ENCODE measurements at places on chromosomes 2 and 18.

- no peaks in the 10 kb centered on the region for H3K36me3 ChIP-seq
- peak overlapping the region; percentile 95 for H3K27ac ChIP-seq
- DNase-seq = peak; percentile 68
- peak overlapping the region; percentile 68 for H3K4me3 ChIP-seq
- H3K27me3 ChIP-seq = no peaks in the 10 kb centered on the region
Observed at GRCh38 chr2:95275601-95276243, 1.5 kb downstream of the PROM2 start.

DNA sequence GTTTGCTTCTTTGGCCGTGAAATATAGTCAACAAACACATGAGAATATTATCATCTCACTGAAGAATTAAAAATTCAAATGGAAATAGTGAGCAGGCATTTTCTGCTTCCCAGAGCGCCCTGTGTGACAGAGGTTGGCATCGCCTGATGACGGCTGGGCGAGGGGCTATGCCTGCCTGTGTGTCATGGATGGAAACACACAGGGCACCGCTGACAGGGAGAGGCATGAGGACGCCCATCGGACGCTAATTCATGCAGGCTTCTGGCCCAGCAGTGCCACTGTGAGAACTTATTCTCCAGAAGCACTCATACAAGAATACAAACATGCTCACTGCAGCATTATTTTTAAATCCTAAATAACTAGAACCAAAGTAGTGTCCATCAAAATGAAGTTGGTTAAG is 61.4 kb upstream of the OTOS start:
- H3K27me3 ChIP-seq = no peaks in the 10 kb centered on the region
- H3K36me3 ChIP-seq = no peaks in the 10 kb centered on the region
- H3K27ac ChIP-seq = no peak overlapping the region
- H3K4me1 ChIP-seq = no peaks in the 10 kb centered on the region

GRCh38 chr18:70078106-70078505 is 127.4 kb downstream of the RTTN start:
- DNase-seq = no peak
- H3K27me3 ChIP-seq = no peaks in the 10 kb centered on the region
- peaks cover 3% of the 10 kb centered on the region for H3K36me3 ChIP-seq
- no peak overlapping the region for H3K4me3 ChIP-seq
- no peaks in the 10 kb centered on the region for H3K4me1 ChIP-seq
- H3K27ac ChIP-seq = no peak overlapping the region

DNA sequence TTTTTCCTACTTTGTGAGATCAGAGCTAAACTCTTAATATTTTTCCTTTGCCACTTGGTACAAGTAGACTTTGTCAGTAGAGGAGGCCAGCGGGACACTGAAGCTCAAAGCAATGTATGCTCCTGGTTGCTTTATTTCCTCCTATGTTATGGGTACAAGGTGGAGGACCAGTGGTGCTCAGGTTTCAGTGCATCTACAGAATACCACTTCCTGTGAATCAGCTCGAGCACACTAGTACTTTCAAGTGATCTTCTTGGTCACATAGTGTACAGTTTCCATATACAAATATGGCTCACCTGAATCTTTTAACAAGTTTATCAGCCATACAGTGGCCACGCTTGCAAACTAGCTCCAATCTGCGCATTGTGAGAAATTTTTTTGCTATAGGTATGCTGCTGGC is 1674.8 kb upstream of the TMEFF2 start:
- no peaks in the 10 kb centered on the region for H3K4me1 ChIP-seq
- no peak overlapping the region for H3K4me3 ChIP-seq
- no peak overlapping the region for H3K27ac ChIP-seq

GRCh38 chr2:198698230-198698629 is 759.5 kb downstream of the SATB2 start:
- no peak for DNase-seq
- no peak overlapping the region for H3K4me3 ChIP-seq
- H3K4me1 ChIP-seq = no peaks in the 10 kb centered on the region
- no peaks in the 10 kb centered on the region for H3K27me3 ChIP-seq
- no peaks in the 10 kb centered on the region for H3K36me3 ChIP-seq

DNA sequence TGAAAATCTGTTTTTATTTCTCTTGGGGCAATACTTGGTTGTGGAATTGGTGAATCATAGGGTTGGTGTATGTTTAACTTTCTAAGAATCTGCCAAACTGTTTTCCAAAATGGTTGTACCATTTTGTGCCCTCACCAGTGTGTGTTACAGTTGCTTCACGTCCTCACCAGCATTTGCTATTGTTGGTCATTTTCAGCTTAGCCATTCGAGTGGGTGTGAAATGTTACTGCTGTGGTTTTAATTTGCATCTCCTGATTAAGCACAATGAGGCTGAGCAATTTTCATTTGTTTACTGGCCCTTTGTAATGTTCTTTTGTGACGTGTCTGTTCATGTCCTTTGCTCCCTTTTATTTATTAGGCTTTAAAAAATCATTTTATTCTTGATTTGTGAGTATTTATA is 49.7 kb downstream of the FOSL2 start:
- H3K27me3 ChIP-seq = no peaks in the 10 kb centered on the region
- no peak for DNase-seq
- no peak overlapping the region for H3K27ac ChIP-seq
- H3K4me1 ChIP-seq = peaks cover 9% of the 10 kb centered on the region

GRCh38 chr2:191942739-191943103 is 95.8 kb upstream of the CAVIN2 start:
- H3K4me1 ChIP-seq = no peaks in the 10 kb centered on the region
- H3K27me3 ChIP-seq = no peaks in the 10 kb centered on the region
- no peak overlapping the region for H3K27ac ChIP-seq
- H3K36me3 ChIP-seq = no peaks in the 10 kb centered on the region
- DNase-seq = no peak

GRCh38 chr2:177604271-177605065 is 211.9 kb downstream of the AGPS start:
- no peak for DNase-seq
- H3K27ac ChIP-seq = peak overlapping the region; percentile 15
- H3K36me3 ChIP-seq = no peaks in the 10 kb centered on the region

DNA sequence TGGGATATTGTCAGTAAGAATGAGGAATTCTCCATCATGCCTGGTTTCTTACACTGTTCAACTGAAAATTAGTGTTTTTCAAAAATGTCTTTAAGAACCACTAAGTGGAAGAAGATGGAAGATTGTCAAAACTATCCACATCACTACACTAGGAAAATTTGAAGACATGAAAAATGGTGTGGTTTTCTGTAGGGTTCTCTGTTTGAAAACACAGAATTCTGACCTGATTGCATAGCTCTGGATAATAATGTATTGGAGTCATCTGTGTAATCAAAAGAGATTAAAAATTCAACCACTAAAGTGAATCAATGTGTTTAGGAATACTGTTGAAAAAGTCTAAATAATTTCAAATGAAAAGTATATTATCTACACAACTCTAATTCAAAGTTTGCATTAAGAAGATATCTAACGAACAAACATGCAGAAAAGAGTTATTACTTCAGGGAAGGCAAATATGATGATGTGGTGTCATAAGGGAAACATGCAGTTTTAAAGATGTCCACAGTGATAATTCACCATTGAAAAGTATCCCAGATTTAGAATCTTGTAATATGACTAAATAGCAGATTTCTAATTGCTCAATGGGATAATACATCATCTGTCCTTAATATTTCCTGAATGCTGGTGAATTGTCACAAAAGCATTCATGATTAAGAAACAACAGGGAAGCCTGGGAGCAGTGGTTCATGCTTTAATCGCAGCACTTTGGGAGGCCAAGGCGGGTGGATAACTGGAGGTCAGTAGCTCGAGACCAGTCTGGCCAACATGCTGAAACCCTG is 116.9 kb downstream of the ERBB4 start:
- H3K27me3 ChIP-seq = no peaks in the 10 kb centered on the region
- no peak for DNase-seq
- H3K27ac ChIP-seq = no peak overlapping the region
- no peak overlapping the region for H3K4me3 ChIP-seq
- H3K36me3 ChIP-seq = no peaks in the 10 kb centered on the region
- no peaks in the 10 kb centered on the region for H3K4me1 ChIP-seq

- H3K36me3 ChIP-seq = no peaks in the 10 kb centered on the region
- no peaks in the 10 kb centered on the region for H3K27me3 ChIP-seq
- H3K4me3 ChIP-seq = no peak overlapping the region
Observed at GRCh38 chr2:71620116-71620515, 166.8 kb downstream of the DYSF start.

- no peak overlapping the region for H3K27ac ChIP-seq
- H3K4me3 ChIP-seq = no peak overlapping the region
- no peaks in the 10 kb centered on the region for H3K36me3 ChIP-seq
- H3K27me3 ChIP-seq = no peaks in the 10 kb centered on the region
- H3K4me1 ChIP-seq = no peaks in the 10 kb centered on the region
- DNase-seq = no peak
Observed at GRCh38 chr2:8212239-8212638, 469.6 kb upstream of the ID2 start.

- H3K27ac ChIP-seq = no peak overlapping the region
- H3K36me3 ChIP-seq = no peaks in the 10 kb centered on the region
- no peak for DNase-seq
- no peak overlapping the region for H3K4me3 ChIP-seq
- H3K27me3 ChIP-seq = no peaks in the 10 kb centered on the region
- no peaks in the 10 kb centered on the region for H3K4me1 ChIP-seq
Observed at GRCh38 chr2:182220335-182220734, 206.5 kb downstream of the PDE1A start.

GRCh38 chr2:217332866-217333265 is 473.0 kb upstream of the TNP1 start:
- no peak for DNase-seq
- no peaks in the 10 kb centered on the region for H3K36me3 ChIP-seq
- H3K4me3 ChIP-seq = no peak overlapping the region

GRCh38 chr2:38131676-38132075 is 55.7 kb upstream of the CYP1B1 start:
- H3K4me1 ChIP-seq = no peaks in the 10 kb centered on the region
- H3K36me3 ChIP-seq = no peaks in the 10 kb centered on the region
- H3K27ac ChIP-seq = no peak overlapping the region

DNA sequence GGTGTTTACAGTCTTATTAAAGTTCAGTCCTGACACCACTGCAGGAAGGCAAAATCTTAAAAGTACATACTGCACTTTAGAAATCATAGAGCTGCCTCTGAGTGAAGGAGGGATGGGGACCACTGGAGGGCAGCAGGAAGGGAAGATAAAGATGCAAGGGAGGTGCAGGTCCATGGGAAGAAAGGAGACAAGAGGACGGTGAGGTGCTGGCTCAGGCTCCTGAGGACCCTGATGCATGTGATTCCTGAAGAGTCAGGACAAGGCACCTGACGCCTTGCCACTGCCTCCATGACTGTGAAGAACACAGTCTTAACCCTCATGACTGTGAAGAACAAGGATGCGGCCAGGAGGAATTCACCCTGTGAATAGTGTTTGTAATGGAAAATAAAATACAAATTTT is 116.2 kb upstream of the NPAS2 start:
- H3K4me1 ChIP-seq = no peaks in the 10 kb centered on the region
- DNase-seq = no peak
- no peak overlapping the region for H3K27ac ChIP-seq
- H3K27me3 ChIP-seq = no peaks in the 10 kb centered on the region

DNA sequence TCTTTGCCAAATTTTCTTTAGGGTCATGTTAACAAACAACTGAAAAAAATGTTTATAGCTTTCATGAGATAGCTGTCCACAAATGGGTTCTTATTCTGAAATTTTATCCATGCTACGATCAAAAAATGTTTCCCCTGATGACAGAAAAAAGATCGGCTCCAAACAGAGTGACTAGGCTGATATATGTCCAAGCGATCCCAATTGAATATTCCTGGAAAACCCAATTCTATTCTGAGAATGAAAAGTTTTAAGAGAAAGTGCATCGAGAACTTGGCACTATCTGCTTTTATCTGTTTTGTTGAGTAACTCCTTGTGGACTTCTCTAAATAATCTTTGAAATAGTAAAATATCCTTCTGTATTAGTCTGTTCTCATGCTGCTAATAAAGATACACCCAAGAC is 19.1 kb downstream of the KCNE4 start:
- no peaks in the 10 kb centered on the region for H3K27me3 ChIP-seq
- DNase-seq = no peak
- H3K27ac ChIP-seq = no peak overlapping the region
- no peaks in the 10 kb centered on the region for H3K36me3 ChIP-seq
- no peak overlapping the region for H3K4me3 ChIP-seq

DNA sequence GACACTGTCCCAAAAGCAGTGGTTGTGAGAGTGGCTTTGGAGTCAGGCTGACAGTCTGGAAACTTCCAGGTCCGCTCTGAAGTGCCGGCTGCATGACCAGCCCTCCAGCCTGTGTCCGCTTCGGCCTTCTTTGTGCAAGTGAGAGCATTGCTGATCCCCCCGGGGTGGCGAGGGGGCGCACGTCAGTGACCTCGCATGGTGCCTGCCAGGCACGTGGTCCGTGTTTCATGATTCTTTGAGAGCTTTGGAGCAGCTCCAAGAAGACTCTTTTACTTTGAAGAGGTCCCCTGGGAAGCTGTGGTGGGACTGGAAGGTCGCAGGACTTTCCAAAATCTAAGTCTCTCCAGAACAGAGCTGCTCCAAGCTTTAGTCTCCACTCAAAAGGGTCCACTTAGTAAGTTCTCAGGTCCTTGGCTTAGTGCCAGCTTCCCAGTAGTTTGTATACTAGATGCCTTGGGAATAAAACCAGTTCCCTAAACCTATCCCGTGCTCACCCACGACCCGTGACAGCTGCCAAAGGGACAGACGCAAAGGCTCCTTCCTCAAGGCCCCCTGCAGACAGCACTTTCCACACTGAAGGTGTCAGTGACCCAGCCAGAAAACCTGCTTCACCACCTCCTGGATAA is 68.8 kb downstream of the ADI1 start:
- DNase-seq = no peak
- H3K4me1 ChIP-seq = no peaks in the 10 kb centered on the region
- no peaks in the 10 kb centered on the region for H3K36me3 ChIP-seq
- no peaks in the 10 kb centered on the region for H3K27me3 ChIP-seq
- H3K4me3 ChIP-seq = no peak overlapping the region
- H3K27ac ChIP-seq = no peak overlapping the region

DNA sequence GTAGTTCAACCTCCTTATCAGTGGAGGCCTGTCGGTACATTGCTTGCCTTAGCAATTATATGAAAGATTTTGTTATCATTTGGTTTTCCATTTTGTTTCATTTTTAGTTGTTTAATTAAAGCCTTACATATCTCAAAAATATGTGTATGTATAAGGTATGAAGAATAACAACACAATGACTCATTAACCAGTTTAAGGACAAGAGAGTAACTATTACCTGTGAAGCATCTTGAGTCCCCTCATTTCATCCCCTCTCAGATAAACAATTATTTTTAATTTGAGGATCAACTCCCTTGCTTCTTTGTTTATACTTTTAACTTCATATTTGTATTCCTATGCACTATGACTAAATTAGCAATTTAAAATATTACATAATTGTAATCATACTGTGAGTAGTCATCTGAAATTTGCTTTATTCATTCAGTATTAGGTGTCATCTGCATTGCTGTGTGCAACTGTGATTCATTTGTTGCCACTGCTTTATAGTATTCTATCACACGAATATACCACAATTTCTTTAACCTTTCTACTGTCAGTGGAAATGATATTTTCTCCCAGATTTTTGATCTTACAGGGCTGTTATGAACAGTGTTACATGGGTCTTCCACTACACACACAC is 126.4 kb downstream of the RNF152 start:
- H3K27me3 ChIP-seq = no peaks in the 10 kb centered on the region
- no peak overlapping the region for H3K4me3 ChIP-seq
- no peak overlapping the region for H3K27ac ChIP-seq
- H3K36me3 ChIP-seq = no peaks in the 10 kb centered on the region
- H3K4me1 ChIP-seq = no peaks in the 10 kb centered on the region
- no peak for DNase-seq

Measured in breast epithelium (tissue), 4 donors.